Left ventricle myocardium inferior (tissue), 1 donor: ENCODE measurements at places on chromosomes 2 and 18.

GRCh38 chr2:138502255-138503086 is 901 bp downstream of the SPOPL start:
- no peak for DNase-seq

- DNase-seq, result no peak
Measured at GRCh38 chr2:101003278-101003775, 1.2 kb downstream of the RPL31 start.

DNA sequence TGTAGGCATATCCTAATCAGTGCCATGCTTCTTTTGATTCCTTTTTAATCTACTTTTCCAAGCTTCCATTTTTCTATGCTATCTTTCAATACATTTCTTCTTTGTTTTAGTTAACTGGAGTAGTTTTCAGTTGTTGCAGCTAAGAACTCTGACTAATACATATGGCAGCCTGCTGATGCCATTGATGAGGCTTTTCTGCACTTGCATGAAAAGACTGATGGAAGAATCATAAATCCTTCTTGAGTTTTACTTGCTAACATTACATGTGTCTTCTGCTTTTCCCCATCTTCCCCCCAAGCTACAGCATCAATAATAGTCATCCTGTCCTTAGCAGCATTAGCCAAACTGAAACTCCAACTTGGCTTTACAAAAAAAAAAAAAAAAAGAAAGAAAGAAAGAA is 203.3 kb downstream of the LRP1B start:
- no peak for DNase-seq

GRCh38 chr2:234048049-234048448 is 2.5 kb upstream of the SPP2 start:
- DNase-seq, result no peak

DNA sequence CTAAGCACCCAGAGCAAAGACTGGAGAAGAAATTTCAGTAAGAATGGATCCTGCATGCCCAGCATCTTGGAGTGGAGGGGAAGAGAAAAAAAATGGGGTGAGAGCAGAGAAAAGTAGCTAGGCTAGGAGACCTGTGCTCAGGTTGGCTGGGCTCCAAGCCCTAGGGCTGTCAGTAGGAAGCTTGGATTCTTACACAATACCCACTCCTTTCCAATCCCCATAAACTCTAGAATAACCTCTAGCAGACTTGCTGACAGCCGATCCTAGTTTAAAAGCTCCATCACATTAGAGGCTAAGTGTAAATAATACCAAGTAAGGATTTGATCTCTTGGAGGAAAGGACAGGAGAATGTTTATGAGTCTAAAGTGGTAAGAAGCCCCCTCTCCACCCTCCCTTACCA is 46.2 kb upstream of the NABP1 start:
- DNase-seq, result peak; percentile 20

DNA sequence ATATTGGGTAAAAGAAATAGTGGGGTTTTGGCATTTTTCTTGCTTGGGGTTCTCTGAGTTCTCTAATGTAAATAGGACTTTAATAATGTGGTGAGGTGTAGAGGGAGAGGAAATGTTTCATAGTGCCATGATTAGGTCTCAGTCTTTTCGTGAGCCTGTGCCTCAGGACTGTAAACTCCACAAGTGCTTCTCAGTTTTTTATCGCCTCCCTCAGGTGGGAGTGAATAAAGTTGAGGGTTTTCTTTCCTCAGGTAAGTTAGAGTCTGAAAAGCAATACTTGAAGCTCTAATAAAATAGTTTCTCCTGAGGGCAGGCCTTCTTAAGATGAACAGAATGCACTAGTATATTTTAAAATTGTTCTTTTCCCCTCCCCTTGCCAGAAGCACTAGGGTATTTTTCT is 243.1 kb upstream of the SETBP1 start:
- DNase-seq, result no peak

DNA sequence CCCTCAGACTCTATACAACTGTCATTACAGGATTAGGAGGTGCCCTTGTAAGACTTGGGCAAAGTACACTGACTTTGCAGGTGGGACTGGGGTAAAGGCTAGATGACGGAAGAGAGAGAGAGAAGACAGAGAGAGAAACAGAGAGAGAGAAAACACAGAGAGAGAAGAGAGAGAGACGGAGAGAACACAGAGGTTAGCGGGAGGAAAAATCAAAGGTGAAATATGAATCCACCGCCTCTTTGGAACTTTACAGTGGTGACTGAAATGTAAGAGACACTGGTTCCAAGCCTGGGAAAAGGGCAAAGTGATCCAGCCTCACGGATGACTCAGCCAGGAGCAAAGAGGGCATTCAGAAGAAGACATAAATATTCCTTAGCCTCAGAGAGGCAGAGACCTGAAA is 25.1 kb upstream of the CAB39 start:
- DNase-seq, result no peak

GRCh38 chr18:55300421-55300935 is 287.5 kb downstream of the TCF4 start:
- DNase-seq, result no peak

- no peak for DNase-seq
Measured at GRCh38 chr2:166449439-166449838, 44.6 kb downstream of the SCN7A start.

- DNase-seq, result no peak
Measured at GRCh38 chr2:220224691-220225543, 597.5 kb downstream of the SLC4A3 start.

DNA sequence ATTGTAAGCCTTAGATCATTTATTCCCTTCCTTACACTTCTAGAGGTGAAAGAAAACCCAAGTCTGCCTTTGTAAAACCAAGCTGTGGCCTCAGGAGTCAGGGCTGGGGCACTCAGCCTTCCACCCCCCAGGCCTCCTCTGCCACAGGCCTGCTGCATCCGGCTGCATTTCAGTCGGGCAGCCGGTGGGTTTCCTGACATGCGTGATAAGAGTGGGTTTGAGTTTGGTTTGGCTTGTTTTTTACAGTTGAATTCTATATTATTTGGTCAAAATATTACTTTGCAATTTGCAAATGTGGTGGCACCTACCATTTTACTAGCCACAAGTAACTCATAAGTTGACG is 42.4 kb downstream of the ADI1 start:
- no peak for DNase-seq

- DNase-seq, result no peak
Measured at GRCh38 chr2:134108113-134108512, 145.8 kb upstream of the MGAT5 start.

GRCh38 chr2:152175012-152175367 is 573 bp downstream of the STAM2 start:
- no peak for DNase-seq
